Activated CD4-positive, alpha-beta T cell treated with anti-CD3 and anti-CD28 coated beads, Interleukin-2, Interleukin-6, amounts not matched to agents 100 ng/mL and 50 ng/mL, durations not matched to agents 16 hours and 8 hours (primary cell): ENCODE measurements at places on chromosomes 6 and 20.

GRCh38 chr6:54291146-54291545 lies 17.1 kb upstream of the TINAG start:
- DNase-seq: peak; percentile 32

GRCh38 chr6:34144581-34145160 lies 1.2 kb downstream of the GRM4 start:
- no peak for DNase-seq

DNA sequence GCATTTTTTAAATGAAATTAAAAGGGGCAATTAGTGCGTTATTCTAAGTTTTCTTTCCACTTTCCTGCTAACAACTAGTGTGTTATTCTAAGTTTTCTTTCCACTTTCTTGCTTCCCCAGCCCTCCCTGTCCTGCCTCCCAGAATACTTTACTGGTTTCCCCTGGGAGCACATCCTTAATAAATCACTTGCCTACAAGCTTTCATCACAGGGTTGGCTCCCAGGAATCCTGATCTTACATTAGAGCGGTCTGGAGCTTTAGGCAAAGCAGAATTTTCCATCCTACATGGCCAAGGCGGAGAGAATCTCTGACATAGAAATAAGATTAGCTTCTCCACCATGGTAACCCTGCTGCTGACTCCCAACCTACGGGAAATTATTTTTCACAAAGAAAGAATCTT lies 150.4 kb downstream of the BFSP1 start:
- no peak for DNase-seq

- peak; percentile 23 for DNase-seq
These were observed 679 bp upstream of the RING1 start for GRCh38 chr6:33207552-33208090.

DNA sequence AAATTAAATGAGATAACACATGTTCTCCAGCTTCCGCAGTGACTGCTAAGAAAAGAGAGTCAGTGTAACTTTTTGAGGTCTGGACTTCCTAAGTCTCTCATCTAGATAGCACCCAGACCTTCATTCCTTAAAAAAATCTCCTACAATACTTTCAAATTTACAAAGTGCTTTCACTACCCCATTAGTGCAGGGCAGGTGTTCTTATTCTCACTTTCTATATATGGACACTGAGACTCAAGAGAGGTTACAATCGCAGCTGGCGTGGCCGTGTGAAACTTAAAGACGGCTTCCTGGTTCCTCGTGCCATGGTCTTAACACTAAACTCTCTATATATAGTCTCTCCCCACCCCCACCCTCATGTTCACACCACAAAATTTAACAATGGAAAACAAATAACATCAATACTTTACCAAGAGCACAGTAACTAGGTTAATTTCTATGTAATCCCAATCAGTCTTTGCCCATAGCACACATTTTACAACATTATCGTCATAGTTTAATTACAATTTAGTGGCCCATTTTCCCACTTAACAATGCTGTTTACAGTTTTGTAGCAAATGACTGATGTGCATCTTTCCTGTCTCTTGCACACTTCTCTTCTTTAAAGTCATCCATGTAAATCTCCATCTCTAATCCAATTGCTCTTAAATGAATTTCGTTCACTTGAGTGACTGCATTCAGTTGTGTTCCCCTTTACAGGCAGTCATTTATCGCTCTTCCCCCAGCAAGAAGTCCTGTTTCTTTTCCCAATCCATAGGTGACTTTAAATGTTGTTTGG lies 78.8 kb upstream of the ARID1B start:
- peak; percentile 44 for DNase-seq

DNA sequence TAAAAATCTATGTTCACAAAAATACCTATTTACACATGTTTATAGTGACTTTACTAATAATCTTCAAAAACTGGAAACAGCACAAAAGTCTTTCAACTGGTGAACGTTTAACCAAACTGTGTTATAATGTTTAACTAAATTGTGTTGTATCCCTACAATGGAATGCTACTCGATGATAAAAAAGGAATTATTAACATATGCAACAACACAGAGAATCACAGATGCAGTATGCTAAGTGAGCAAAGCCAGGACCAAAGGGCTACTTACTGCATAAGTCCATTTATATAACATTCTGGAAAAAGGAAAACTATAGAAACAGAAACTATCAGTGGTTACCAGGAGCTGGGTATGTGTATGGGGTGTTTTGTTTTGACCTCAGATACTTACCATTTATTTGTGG lies 602.2 kb upstream of the BTBD3 start:
- no peak for DNase-seq

DNA sequence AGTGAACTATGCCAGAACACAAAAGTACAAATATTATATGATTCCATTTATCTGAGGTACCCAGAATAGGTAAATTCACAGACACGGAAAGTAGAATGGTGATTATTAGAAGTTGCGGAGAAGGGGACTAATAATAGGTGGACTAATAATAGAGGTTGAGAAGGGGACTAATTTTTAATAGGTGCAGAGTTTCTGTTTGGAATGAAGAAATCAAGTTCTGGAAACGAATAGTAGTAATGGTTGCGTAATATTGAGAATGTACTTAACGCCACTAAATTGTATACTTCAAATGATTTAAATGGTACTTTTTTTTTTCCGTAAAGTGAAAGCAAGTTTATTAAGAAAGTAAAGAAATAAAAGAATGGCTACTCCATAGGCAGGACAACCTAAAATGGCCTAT lies 33.2 kb downstream of the B4GALT5 start:
- DNase-seq: no peak

- no peak for DNase-seq
These were observed 845 bp upstream of the DST start for GRCh38 chr6:56643379-56644089.

DNA sequence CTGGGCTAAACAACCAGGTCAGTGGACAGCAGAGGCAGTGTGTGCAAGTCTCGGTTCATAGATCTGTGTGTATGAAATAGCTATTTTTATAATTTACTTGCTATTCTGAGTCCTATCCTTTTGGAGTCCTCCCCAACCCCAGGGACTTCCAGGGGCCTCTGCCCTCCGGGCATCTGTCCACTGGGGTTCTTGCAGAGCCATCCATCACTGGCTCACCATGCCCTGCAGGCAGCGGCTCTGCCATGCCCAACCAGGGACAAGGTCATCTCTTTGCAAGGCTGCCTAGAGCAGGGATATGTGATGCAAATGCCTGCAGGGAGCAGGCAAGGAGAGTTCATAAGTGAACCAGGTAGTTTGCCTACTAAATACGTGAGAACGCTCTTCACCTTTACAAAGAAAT lies 10.5 kb upstream of the BEND3 start:
- DNase-seq: no peak

DNA sequence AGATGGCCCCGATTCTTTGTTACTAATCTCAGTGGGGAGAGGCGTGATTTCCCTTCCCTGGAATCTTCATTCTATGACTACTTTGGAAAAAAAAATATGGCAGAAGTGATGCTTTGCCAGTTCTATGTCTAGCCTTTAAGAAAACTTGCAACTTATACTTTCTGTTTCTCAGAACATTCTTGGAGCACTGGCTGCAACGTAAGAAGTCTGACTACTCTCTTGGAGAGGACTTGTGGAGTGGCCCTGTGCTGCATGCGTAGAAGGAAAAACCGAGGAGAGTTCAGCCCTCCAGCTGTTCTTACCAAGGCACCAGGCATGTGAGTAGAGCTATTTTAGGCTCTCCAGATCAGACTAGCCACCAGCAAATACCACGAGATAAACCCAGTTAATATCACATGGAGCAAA lies 77.6 kb upstream of the STXBP5 start:
- DNase-seq: no peak

DNA sequence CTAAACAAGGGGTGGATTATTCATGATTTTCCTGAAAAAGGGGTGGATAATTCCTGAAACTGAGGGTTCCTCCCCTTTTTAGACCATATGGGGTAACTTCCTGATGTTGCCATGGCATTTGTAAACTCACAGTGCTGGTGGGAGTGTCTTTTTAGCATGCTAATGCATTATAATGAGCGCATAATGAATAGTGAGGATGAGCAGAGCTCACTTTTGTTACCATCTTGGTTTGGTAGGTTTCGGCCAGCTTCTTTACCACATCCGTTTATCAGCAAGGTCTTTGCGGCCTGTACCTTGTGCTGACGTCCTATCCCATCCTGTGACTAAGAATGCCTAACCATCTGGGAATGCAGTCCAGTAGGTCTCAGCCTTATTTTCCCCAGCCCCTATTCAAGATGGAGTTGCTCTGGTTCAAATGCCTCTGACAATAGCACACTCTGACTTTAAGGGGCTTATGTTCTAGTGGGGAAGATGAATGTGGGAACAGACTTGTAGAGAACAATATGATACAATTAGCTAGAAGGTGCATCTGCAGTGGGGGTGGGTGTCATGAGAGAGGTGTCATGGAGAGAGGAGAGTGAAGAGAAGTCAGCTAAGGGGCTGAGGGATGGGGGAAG lies 4.2 kb upstream of the GPR31 start:
- no peak for DNase-seq

DNA sequence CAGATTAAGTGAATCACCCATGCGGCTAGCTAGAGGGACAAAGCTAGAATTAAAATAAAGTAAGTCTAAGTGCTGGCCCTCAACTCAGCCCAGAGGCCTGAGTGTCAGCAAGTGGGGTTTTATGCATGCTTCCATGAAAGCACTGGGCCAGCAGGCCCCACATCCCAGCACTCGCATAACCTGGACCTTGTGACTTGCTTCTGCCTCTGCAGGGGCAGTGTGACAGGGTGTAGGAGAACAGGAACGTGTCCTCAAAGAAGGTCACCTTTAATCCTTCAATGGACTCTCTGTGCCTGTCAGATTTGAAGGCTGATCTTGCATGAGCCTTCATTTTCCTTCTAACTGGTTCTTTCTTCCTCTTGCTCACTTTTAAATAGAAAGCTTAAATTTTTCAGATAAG lies 183.4 kb downstream of the ALDH8A1 start:
- no peak for DNase-seq

- DNase-seq: no peak
These were observed 906 bp upstream of the COL12A1 start for GRCh38 chr6:75206576-75207342.

- no peak for DNase-seq
These were observed 62.4 kb downstream of the ZBTB9 start for GRCh38 chr6:33516726-33517125.
